Endodermal cell (in vitro differentiated cells): ENCODE measurements at places on chromosomes 3 and 15.

GRCh38 chr3:86989006-86989405 is 1.9 kb downstream of the VGLL3 start:
- DNase-seq = no peak

DNA sequence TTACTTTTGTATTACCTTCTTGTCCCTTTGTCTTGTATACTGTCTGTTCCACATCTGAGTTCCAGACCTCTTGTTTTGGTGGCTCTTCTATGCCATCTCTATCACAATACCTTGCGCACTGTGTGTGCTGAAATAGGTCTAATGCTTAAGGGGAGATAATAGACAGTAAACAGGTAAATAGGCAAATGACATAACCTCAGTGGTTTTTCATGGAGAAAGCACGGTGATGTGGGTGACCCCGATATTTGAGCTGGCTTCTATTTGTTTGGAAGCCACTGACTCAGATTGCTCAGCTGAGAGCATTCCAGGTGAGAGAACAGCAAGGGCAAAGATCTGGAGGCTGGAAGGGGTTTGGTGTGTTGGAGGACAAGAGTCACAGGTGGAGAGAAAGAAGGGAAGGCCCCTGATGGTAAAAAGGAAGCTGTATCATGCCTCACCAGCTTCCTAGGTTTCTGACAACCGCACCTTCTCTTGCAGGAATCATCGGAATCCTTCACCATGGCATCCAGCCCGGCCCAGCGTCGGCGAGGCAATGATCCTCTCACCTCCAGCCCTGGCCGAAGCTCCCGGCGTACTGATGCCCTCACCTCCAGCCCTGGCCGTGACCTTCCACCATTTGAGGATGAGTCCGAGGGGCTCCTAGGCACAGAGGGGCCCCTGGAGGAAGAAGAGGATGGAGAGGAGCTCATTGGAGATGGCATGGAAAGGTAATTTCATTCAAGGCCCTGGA is 795 bp downstream of the MCM2 start:
- no peak for DNase-seq

DNA sequence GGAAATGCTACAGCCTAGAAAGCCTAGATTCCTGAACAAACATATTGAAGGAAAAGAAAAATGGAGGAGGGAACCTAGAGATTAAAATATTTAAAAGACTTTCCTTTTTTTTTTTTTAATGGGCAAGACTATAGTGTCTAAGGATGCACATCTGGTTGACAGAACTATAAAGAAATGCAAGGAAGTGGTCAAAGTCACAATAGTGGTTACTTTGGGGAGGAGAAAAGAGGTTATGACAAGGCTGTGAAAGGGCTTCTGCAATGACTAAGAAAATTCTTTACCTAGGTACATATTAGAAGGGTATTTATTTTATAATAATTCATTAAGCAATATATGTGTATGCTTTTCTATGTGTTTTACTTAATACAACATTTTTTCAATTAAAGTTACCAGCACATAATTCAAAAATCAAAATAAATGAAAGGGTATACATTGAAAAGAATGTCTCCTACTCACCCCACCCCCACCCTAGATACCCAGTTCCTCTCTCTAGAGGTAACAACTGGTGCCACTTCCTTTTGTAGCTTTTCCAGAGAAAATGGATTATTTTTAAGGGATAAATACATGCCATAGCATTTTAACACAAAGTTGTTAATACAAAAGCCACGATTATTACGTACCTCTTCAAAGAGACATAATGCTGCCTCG is 70.1 kb downstream of the HERC1 start:
- DNase-seq = no peak

- no peak for DNase-seq
Measured at GRCh38 chr3:20853890-20854289, 667.9 kb upstream of the SGO1 start.

DNA sequence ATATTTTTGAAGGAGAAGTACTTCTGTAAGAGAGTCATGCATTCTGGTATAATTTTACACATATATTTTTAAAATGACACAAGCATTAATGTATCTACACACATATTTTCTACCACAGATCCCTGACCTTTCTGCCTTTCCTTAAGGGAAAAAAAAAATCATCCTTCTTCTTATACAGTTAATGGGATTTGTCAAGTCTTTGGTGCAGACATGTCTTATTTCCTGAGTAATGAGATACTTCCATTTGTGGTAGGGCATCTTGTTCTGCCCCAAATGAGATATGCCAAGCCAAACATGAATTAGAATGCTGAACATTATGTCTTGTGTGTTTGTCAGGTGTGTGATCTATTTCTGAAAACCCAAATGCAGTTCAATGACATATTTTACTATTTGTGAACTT is 329.9 kb downstream of the RBMS3 start:
- no peak for DNase-seq
